ENCODE measurements at places on chromosomes 11 and 22. TPM values are rescaled to one million over a fixed set of nuclear protein-coding genes. Genes with fewer than 3 reads are reported as not detected.

Gene RIN1
- 0.52 TPM for polyA plus RNA-seq

Gene KCNJ11
- not detected for polyA plus RNA-seq

Gene CDC42BPG
- 1.9 TPM for polyA plus RNA-seq

Gene MORC2
- polyA plus RNA-seq = 22.1 TPM

Gene PLA2G6
- polyA plus RNA-seq = 68.4 TPM

Gene RFPL3
- not detected for polyA plus RNA-seq

Gene CHEK1
- polyA plus RNA-seq = 1.5 TPM

Gene CLDN5
- polyA plus RNA-seq = 211 TPM

Gene MFNG
- 4.7 TPM for polyA plus RNA-seq

Gene SOX6
- polyA plus RNA-seq = 2.4 TPM

Gene NCR3LG1
- polyA plus RNA-seq = 0.75 TPM

Gene MS4A3
- polyA plus RNA-seq = not detected

Gene SEPTIN5
- 29.2 TPM for polyA plus RNA-seq

Gene OR51E2
- polyA plus RNA-seq = 2.0 TPM

Gene ATG13
- 119 TPM for polyA plus RNA-seq

Gene MS4A1
- polyA plus RNA-seq = 0.55 TPM

Gene AIFM3
- polyA plus RNA-seq = 1.1 TPM

Gene LINC01488
- polyA plus RNA-seq = not detected

Gene SMC1B
- polyA plus RNA-seq = 0.04 TPM

Gene TTLL8
- polyA plus RNA-seq = not detected

Gene PLA2G3
- not detected for polyA plus RNA-seq

Gene TMEM45B
- not detected for polyA plus RNA-seq

Gene FOLH1
- 1.2 TPM for polyA plus RNA-seq

Gene LRRN4CL
- 23.1 TPM for polyA plus RNA-seq

Gene MS4A12
- polyA plus RNA-seq = not detected

Gene C22orf42
- not detected for polyA plus RNA-seq

Gene APOL3
- polyA plus RNA-seq = 62.1 TPM

Gene AMPD3
- 6.8 TPM for polyA plus RNA-seq

Gene ASCL2
- 0.10 TPM for polyA plus RNA-seq

Gene RASL10A
- polyA plus RNA-seq = 0.30 TPM

Gene OR5P2
- not detected for polyA plus RNA-seq

Gene E2F8
- 0.08 TPM for polyA plus RNA-seq

Gene BTBD18
- not detected for polyA plus RNA-seq
